GM06990 (cell line): ENCODE measurements at places on chromosomes 4 and X.
A peak's percentile ranks its signal among the peaks of the same experiment; 100 is the strongest.

GRCh38 chr4:114494246-114494803, 104.3 kb upstream of the UGT8 start:
- no peak for DNase-seq

DNA sequence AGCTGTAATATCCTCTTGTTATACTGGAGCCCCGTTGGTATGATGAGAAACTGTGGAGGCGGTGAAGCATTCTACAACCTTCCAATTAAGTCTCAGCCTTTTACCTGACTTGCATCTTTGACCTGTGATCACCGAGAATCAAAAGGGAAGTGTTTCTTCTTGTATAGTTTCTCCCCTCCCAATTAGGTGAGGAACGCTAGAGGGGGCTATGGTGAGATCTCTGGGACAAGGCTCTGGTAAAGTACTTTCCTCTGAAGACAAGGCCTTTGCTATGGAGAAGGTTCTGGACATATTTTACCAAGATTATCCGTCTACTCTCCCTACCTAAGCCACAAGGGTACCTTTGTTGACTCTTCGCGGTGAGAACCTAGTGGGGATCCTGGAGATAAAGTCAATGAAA, 111.3 kb downstream of the CBLL2 start:
- no peak for DNase-seq

- DNase-seq, result peak; percentile 9
Measured at GRCh38 chrX:70336767-70337166, 46.9 kb downstream of the KIF4A start.

DNA sequence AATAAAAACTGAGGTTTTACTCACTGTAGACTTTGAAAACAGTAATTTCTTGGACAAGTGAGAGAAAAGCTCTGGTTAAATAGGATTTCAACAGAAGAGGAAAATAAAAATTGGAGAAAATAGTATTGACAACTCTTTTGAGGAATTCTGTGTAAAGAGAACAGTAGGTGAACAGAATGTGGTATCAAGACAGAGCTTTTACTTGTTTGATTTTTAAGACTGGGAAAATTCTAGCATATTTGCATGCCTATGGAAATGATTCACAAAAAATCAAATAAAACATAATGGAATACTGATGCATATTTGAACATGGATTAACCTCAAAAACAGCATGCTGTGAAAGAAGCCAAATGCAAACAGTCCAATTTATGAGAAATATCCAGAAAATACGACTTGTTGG, 504.6 kb downstream of the KCTD8 start:
- no peak for DNase-seq

- no peak for DNase-seq
Measured at GRCh38 chr4:153731239-153731638, 28.6 kb downstream of the RNF175 start.

DNA sequence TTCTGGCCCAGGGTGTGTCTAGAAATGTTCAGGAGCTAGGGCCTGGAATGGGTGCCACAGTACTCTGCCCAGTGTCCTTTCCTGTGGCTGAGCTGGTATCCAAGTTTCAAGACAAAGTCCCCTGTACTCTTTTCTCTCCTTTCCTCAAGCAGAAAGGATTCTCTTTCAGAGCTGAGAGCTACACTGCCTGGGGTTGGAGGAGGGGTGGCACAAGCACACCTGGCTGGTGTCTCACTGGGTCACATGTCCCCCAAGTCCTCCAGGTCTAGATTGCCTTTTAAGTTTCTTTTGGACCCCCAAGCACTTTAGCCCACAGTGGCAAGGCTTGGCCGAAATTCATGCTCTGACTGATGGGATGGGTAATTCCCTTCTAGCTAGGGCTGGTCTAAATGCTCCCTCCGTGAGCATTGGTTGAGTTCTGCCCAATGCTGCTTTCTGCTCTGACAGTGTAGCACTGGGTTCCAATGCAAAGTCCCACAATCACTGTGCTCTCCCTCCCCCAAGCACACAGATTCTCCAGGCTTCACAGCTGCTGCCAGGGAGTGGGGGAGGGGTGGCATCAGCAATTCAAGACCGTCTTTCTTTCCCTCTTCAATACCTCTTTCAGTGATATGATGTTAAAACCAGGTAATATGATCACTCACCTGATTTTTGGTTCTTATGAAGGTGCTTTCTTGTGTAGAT, 47.8 kb downstream of the BEX3 start:
- DNase-seq, result no peak

- no peak for DNase-seq
Measured at GRCh38 chrX:46597771-46598170, 24.2 kb downstream of the CHST7 start.

DNA sequence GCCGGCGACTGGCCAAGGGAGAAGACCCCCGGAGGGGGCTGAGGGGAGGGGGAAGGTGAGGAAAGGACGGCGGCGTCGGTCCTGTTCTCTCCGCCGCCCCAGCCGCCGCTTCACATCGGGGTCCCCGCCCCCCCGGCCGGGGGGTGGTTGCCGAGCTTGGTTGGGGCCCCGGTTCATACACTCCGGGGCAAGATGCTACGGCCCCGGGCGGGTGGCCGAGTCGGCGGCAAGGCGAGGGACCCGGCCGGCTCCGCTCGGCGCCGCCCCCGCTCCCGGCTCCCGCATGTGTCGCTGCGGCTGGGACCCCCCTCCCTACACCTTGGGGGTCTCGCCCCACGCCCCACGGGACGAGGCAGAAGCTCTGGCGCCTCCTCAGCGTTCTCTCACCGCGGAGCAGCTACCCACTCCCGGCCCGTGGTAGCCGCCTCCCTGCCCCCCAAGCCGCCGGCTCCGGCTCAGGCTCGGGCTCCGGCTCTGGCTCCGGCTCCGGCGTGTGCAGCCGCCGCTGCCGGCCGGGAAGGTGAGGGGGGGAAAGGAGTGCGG, 461 bp downstream of the FBXW7 start:
- DNase-seq, result peak; percentile 41

DNA sequence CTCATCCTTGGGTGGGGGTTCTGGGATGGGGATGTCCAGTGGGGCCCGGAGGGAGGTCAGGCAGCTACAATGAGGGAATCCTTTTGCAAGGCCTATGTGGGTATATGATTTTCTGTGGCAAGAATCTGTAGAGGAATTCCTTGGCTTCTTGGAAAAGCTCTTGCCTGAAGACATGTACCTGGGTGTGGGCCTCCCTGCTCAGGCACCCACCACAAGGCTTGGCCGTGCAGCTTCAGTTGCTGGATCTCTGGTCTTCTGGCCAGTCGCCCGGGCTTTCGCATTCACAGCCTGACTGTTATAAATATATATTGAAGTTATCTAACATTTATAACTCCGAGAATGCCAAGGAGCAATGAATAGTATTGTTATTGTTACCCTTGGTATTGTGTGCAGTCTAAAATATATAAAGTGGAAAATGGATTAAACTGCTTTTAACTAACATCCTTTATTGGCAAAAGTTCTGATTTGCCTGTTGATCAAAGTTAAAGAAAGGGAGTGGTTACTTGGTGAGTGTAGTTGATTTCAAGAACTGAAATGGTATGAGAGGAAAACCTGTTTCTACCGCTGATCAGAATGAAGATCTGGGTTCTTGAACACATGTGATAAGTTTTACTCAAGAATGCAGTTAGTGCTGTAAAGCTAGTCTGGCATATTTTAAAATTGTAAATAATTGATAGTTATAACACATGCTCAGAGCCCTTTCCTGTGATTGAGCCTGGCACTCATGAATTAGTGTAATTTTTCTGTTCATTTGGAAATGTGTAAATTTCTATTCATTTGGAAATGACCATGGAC, 36.0 kb downstream of the PTTG2 start:
- no peak for DNase-seq

DNA sequence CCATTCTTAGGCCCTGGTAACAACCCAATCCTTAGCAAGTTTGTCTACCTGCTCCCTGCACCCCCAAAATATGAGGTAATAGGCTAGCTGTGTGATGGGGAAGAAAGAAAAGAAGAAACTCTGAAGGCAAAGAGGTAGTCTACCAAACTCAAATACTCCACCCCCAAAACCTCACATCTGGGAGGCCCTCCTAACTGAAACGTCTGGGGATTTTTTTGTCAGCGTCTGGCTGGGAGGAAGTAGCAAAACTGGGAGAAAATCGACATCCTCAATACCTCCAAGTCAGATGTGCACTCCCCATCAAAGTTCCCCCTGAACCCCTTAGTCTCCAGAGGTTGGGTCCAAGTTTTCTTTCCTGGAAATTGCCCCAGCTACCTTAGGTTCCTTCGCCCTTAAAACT, 1.0 kb downstream of the LAMP2 start:
- no peak for DNase-seq
